Mesendoderm (in vitro differentiated cells): ENCODE measurements at places on chromosomes 4 and X.

DNA sequence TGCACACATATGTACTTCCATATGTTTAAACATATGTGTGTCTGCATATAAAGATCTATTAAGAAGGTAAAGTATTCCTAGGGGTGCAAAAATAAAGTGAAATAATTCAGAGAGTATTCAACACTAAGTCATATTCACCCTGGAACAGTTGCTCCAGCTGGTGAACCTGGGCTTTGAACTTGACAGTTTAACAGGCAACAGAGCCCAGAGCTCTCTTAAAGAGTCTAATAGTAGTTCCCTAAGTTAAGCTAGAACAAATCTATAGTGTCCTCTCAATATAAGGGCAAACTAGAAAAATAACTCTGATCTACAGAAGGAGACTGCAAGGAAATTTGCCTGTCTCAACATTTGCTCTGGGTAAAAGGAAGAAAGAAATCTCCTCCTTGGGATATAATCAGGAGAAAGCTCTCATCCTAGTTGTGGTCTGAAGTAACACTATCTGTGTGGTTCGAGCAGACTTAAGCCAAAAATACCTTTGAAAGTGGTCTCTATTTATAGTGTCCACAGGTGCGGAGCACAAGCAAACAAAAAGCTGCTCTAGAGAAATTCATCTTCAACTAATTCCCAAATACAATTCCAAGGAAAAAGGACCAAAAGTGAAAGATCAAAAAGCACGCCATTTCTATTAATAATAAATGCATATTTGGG is 29.9 kb downstream of the VEGFC start:
- no peak for DNase-seq

GRCh38 chr4:61070269-61070668 is 129.9 kb upstream of the ADGRL3 start:
- no peak for DNase-seq

DNA sequence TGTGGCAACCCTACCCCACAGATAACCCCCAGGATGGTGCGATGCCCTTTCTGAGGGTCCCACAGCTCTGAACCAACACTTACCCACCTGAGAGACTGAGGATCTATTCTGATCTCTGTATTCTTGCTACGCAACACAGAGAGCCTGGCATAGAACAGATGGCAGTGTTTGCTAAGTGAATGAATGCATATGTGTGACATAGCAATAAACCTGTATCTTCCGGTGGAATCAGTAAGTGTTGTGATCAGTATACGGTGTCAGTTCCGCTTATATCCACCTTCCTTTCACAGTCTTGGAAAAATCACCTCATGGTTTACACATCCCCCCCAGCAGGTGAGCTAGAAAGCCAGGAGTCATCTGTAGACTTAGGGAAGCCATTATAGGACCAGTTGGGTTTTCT is 5.9 kb upstream of the HSD17B10 start:
- DNase-seq = no peak

GRCh38 chrX:154018518-154019060 is 1.1 kb downstream of the IRAK1 start:
- no peak for DNase-seq

DNA sequence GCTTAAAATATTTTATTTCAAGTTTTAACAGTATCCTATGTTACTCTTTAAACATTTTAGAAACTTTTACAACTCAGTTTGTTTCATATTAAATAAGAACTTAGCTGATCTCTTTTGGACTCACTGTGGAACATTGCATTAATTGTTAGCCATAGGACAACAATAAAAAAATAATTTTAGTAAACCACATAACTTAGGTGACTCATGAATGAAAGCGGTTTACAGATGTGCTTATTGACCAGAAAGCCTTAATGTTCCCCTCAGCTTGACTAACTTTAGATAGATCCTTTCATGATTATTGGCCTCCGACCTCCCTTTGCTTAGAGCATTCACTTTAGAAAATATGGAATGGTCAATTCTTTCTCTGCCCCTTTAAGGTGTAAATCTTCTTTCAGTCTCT is 783.5 kb upstream of the MAGEB2 start:
- no peak for DNase-seq

- no peak for DNase-seq
Measured at GRCh38 chrX:19172741-19173140, 50.5 kb upstream of the ADGRG2 start.

- no peak for DNase-seq
Measured at GRCh38 chr4:136337216-136337615, 1195.1 kb downstream of the PCDH18 start.

- DNase-seq = no peak
Measured at GRCh38 chr4:84089652-84090437, 409.2 kb downstream of the NKX6-1 start.

DNA sequence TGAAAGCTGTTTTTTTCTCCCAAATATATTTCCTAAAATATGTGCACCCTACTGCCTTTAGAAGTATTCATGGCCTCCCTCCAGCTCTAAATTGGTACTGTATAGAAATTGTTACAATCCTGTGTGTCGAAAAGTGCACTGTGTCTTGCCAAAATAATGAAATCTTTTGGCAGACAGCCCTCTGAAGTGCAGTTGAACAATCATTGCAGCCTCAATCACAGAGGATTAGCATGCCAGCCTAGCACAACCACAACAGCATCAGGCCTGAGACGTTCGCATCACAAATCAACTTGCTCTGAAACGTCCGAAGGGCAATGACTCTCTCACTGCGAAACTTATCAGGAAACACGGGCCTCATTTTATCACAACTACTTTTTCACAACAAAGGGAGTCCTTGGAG is 99.0 kb downstream of the ANOS1 start:
- no peak for DNase-seq

DNA sequence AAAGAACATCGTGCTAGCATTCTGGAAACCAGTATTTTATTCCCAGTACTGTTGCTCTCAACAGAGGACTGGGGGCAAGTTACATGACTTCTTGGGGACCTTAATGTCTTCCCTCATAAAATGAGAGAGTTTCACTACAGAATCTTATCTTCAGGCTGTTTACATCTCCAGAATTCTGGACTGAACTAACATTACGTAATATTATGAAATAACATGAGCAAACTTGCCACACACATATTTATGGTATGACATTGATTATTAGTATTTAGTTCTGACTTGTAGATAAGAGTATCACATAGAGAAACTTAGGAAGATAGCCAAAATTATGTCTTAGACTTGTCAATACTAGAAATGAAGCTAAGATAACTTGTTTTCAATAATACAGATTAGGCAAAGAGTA is 68.0 kb downstream of the NFKB1 start:
- DNase-seq = no peak
